Stimulated activated CD4-positive, alpha-beta T cell treated with anti-CD3 and anti-CD28 coated beads, Interleukin-2, amount 100 ng/mL, for 24 hours (primary cell): ENCODE measurements at places on chromosomes 3 and 15.

DNA sequence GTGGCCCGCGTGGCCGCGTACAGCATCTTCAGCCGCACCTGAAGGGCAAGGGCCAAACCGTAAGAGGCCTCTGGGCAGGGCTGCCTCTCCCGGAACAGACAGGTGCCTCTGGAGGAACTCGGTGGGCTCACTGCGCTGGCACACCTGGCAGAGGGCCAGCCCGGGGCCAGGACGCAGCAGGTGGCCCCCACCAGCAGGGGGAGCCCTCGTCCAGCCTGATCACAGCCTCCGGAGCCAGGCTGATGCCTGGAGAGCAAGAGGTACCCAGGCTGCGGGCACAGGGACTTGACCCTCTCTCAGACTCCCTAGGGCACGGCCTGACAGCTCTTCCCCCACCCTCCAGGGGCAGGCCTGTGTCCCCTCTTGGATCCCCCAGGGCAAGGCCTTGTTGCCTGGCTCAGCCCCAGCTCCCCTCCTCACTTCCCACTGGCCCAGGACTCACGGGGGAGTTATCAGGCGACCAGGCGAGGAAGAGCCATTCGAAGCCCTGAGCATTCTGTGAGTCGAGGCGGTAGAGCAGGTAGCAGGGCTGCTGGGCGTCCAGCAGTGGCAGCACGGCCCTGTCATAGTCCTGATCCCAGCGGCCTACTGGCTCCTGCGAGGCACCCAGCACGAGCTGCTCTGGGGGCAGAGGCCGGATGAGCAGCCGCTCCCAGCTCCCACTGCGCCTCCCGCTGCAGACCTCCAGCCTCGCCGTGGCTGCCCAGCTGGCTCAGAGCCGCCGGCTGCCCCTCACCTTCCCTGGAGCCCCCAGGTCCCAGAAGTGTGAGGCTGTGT lies 6.2 kb upstream of the TLR9 start:
- DNase-seq, result peak; percentile 95

- DNase-seq, result no peak
Measured at GRCh38 chr3:174247687-174248152, 611.4 kb upstream of the NAALADL2 start.

DNA sequence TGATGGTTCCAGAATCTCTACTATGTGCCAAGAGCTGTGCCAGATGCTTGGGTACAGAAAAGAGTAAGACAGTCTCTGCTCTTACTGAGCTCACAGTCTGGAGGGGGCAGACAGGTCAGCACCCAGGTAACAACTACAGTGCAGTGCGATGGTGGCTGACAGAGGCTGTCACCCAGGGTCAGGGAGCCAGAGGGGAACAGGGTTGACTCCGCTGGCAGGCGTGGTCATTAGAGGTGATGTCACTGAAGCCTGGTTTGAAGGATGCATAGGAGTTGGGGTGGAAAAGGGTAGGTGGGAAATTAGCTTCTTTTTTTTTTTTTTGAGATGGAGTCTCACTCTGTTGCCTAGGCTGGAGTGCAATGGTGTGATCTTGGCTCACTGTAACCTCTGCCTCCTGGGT lies 31.5 kb downstream of the GNB5 start:
- no peak for DNase-seq

GRCh38 chr3:3127432-3128010 lies 781 bp downstream of the TRNT1 start:
- DNase-seq, result peak; percentile 50

GRCh38 chr3:16600780-16601536 lies 4.3 kb downstream of the DAZL start:
- DNase-seq, result peak; percentile 89

DNA sequence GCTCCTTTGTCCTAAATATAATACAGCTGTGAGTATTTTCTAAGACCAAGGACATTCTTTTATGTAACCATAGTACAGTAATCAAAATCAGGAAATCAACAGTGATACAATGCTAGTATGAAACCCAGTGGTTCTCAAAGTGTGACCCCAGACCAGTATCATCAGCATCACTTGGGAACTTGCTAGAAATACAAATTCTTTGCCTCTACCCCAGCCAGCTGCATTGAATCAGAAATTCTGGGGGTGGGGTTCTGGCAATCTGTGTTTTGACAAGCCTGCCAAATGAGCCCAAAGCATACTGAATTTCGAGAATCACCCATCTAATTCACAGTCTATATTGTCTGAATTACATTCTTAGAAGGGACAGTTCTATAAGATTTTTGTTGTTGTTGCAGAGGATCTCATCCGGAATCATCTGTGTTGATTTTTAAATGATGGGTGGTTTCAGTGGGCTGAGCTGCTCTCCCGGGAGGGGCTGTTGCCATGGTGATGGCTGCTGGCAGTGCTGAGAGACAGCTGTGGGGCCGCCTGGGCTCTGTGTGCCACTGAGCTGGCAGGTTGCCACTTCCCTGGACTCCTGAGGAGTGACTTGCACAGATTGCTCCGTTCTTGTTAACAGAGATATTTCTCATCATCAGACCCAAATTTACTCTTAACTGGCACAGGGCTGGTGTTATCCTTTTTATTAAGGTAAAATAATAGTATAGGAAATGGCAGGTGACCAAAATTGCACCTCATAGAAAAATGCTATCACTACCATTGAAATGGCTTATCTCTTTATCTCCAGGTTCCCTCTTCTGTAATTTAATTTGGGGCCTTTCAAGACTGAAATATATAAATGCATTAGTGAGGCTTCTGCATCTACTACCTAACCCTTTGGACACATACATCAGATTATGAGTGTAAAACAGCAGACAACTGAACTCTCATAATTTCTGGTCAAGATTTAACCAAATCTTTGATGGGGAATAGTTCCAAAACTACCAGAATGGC lies 56.5 kb downstream of the NEK11 start:
- DNase-seq, result no peak

DNA sequence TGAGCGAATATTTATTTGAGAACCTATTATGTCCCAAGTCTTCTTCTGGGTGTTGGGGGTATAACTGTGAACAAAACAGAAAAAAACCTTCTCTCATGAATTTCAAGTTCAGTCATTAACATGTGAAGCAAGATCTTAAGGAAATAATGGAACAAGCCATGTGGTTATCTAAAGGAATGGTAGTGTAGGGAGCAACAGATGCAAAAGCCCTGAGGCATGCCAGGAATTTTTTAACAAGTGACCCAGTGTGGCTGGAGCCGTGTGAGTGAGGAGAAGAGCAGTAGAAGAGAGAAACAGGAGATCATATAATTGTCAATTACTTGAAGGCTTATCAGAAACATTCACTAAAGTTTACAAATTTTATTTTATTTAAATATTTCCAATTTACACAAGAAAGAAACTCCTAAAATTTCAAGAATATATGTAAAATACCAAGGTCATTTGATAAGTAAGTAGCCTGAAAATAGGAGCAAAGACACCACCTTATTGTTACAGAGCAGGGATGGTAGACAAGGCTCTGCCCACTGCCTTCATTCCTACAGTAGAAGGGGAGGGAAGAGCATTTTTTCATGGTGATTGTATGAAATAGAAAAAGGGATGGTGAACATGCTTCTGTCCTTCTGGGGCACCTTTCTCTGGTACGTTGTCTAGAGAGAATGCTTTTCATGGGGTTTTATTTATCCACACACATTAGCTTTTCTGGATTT lies 345.1 kb downstream of the PLOD2 start:
- no peak for DNase-seq

GRCh38 chr3:186418671-186419145 lies 56.7 kb upstream of the DGKG start:
- DNase-seq, result no peak

DNA sequence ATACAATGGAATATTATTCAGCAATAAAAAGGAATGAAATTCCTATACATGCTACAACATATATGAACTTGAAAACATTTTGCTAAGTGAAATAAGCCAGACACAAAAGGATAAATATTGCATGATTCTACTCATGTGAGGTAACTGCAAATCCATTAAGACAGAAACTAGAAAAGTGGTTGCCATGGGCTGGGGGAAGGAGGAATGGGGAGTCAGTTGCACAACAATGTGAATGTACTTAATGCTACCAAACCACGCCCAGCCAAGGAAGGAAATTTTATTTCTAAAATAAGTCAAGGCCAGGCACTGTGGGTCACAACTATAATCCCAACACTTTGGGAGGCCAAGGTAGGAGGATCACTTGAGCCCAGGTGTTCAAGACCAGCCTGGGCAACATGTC lies 9.8 kb upstream of the GMPPB start:
- DNase-seq, result no peak

DNA sequence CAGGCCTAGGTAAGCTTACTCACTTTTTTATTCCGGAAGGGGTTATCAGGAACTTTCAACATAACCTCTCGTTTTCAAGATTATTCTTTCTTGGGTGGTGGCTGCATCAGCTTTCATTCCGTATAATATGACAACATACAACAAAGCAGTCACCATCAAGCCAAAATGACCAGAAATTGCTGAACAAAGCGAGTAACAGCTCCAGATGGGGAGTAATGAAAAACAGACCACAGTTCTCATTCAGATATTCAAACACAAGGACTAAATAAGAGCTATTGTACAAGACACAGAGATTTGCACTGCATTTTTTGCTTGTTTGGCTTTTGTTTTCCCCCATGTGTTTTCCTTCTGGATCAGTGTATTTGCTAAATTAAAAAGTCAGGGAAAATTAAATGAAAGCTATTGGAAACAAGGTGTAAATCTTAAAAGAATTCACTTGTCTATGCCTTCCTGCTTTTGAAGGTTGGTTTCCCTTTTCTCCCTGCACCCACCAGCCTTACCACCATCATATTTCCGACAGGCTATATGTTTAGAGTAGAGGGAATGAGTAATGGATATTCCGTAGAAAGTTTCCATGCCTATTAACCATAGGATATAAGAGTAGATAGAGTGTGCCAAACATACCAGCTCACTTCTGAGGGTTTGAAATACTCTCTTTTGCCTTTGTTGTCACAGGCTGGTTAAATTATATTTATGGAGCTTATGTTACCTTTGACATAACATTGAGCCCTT lies 213.6 kb downstream of the RBMS3 start:
- DNase-seq, result no peak

- DNase-seq, result no peak
Measured at GRCh38 chr3:58434990-58435389, 1.4 kb upstream of the PDHB start.

DNA sequence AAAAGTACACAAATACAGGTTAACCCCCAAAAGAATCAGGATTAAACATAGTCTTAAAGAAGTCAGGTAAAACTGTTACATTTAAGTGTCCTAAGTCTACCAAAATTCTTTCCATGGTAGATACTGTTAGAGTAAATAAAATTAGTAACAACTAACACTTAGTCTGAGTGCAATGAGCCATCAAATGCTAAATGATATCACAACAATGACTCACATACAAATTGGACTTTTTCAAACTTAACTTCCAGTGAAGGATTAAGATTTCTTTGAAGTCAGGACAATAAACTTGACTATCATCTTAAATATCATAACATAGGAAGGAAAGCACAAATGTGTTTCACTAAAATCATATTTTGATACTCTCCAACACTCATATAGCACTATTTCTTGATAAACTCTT lies 43.9 kb downstream of the ZNF148 start:
- DNase-seq, result no peak

GRCh38 chr15:90062023-90062442 lies 40.2 kb downstream of the IDH2 start:
- DNase-seq, result peak; percentile 64

GRCh38 chr3:30944124-30944523 lies 49.7 kb upstream of the GADL1 start:
- DNase-seq, result no peak

GRCh38 chr3:45968706-45969105 lies 25.4 kb downstream of the CXCR6 start:
- DNase-seq, result no peak

- no peak for DNase-seq
Measured at GRCh38 chr3:152443212-152444023, 174.7 kb downstream of the MBNL1 start.

DNA sequence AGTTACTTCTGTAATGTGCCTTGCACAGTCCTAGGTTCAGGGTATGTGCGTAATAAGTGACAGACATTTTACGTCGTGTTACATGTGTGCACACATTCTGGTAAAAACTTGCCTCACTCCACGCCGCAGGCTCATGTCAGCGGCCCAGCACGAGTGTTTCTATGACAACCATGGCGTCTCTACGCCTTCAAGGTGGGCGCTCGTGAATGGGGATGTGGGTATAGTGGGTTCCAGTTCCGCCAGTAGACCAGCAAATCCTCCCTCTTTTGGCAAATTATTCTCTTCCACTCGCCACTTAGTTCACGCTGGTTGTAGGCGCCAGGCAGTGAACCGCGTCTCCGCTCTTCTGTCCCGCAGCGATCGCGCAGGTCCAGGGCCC lies 40.3 kb downstream of the CHST14 start:
- peak; percentile 17 for DNase-seq

DNA sequence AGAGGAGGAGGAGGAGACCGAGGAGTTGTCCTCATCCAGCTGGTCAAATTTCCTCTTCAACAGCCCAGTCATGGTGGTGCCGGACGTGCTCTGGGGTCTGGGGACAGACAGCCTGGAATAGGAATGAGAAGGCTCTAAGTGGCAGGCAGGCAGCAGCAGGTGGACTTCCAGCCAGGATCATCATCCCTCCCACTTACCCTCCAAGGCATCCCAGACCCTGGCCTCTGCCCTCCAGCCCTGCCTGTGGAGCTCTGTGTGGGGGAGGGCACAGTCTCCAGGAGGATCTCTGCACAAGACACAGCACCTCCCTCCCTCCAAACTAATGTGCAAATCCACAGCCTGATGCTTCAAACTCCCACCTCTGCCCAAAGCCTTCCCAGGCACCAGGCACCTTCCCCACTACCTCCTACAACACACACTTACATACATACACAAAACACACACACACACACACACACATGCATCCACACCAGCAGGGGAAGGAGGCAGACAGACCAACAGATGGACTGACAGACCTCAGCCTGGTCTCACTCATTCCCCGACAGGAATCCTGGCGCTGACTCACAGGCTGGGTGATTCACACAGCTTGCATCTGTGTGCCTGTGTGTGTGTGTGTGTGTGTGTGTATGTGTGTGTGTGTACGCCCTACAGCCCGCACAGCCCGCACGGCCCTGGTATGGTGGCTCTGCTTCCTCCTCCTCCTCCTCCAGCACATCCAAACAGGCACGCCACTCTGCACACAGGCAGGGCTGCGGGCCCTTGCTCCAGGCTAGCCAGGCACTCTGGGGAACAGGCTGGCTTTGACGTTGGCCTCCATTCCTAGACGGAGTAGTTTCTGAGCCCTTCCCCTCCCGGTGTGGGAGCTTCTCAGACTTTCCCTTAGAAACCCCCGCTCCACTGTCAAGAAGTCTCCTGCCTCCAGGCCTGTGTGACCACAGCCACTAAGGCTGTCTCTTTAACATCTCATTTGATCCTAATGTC lies 6.5 kb downstream of the CSRNP1 start:
- peak; percentile 78 for DNase-seq

GRCh38 chr3:27657871-27658270 lies 64.3 kb downstream of the EOMES start:
- DNase-seq, result no peak

- no peak for DNase-seq
Measured at GRCh38 chr3:15638891-15639262, 37.3 kb downstream of the BTD start.
